T-helper 1 cell (primary cell): ENCODE measurements at places on chromosomes 6 and 20.

DNA sequence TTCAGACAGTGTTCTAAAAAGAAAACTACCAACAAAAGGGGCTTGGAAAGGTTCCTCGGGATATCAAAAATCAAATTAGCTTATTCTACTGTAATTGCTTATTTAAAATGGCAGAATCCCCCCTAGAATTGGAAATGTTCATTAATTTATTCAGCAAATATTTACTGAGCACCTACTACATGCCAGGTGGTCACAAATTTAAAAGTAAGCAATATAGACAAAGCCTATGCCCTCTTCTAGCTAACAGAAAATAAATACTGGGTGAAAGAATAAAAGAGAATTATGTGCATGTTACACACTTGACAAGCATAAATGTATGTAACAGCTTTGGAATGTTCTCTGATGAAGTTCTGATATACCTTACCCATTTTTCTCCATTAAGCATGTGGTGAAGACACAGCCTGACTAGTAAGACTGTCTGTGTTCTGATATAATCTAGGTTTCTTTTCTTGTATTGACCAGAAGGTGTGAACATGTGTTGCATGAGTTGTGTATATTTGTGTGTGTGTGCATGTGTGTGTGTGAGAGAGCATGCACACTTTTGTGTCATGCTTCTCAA lies 606.7 kb upstream of the CITED2 start:
- DNase-seq, result no peak

DNA sequence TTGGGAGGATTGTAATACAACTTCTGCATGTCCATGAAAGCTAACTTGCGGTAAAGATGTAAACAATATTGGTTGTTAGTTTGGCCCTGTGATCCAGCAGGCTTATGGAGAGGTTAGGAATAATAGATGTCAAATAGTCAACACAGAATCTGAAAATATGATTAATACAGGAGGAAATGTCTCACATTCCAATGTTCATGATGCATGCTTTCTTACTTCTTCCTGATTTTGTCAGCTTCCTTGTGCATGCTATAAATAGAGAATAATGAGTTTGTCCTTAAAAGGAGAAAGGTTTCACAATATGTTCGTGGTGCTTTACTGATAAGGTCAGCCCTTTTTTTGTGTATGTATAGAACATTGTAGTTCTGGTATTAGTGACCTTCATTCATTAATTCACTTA lies 136.7 kb downstream of the MMUT start:
- no peak for DNase-seq

DNA sequence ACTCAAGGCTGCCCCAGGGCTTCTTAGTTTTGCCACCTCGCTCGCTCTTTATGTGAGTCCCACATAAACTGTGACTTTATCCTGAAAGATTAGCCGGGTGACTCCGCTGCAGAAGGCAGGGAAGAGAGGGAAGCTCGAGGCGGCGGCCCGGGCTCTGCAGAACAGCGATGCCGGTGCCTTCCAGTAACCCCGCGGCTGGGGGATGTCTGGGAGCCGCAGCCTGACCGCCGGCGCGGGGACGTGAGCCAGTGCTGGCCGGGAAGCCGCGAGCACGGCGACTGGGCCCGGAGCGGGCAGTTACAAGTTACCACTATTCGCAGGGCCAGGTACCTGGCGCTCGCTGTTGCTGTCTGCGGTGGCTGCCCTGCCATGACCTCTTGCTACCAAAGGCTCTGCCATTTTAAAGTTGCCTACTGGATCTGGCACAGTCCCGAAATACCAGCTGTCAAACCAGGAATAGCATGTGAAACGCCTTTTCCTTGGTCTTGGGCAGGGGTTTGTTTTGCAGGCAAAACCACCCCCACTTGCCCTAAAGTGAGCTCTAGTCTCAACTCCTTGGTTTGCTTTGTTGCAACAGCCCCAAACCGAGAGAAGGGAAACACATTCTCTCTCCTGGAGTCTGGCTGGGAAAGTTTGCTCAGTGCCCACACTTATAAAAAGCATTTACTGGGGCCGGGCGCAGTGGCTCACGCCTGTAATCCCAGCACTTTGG lies 124.0 kb upstream of the SLC2A12 start:
- DNase-seq, result no peak

DNA sequence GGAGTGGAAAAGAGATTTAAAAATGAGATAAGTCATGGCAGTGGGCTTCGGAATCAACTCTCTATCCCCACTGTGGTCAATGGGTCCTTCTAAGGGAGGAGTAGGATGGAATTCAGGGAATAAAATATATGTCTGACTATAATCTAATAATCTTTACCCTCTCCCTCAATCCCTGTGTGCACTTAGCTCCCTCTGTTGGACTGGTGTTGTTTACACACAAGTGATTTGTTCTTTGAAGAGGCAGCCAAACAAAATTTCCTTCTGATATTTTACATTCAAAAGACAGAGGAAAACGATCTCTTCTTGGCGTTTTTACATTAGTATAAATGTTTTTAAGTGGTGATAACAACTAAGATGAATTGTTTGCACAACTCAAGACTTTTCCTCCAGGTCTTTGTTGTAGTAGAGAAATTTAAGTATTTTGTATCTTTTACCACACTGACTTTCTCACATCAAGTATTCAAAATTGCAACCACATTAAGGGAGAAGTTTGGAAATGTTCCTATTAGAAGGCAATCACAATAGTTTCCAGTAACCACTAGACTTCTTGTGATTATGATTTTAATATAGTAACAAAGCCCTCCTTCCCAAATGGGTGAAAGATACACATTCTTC lies 317.8 kb downstream of the CENPW start:
- no peak for DNase-seq

GRCh38 chr6:158014505-158015187 lies 33.0 kb downstream of the SYNJ2 start:
- no peak for DNase-seq

DNA sequence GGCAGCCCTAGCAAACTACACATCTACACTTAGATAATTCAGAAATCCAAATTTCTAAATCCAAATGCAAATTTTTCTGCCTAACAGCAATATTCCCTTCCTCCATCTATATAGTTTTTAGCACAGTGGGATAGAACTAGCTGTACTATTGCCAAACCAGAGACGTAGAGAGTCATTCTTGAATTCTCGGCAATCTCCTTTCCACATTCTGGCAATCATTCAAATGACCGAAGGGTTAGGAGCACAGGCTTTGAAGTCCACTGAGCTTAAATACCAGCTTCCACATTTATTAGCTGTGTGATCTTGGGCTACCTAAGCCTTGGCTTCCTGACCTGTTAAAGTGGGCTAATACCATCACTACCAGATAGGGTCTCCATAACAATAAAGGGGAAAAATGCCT lies 3.1 kb upstream of the RPS12 start:
- no peak for DNase-seq

- no peak for DNase-seq
Measured at GRCh38 chr20:37108676-37109075, 12.9 kb upstream of the RBL1 start.

GRCh38 chr6:166928644-166929541 lies 27.5 kb downstream of the RNASET2 start:
- no peak for DNase-seq

DNA sequence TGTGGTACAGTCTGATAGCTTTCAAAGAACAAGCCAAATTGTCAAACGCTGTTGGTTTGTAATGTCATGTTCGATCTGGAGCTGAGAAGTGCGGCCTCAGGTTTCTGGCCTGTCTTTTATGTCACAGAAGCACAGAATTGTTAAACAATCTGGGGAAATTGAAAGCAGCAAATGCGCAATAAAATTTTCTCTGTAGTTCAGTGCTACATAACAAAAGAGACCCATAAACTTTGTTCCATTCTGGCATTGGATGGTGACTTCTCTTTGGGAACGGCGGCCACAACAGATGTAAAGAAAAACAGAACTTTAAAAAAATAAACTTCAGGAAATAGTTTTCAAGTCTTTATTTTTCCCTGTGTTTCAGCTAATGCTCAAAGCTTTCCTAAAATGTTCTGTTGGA lies 106.9 kb downstream of the PRL start:
- DNase-seq, result no peak

DNA sequence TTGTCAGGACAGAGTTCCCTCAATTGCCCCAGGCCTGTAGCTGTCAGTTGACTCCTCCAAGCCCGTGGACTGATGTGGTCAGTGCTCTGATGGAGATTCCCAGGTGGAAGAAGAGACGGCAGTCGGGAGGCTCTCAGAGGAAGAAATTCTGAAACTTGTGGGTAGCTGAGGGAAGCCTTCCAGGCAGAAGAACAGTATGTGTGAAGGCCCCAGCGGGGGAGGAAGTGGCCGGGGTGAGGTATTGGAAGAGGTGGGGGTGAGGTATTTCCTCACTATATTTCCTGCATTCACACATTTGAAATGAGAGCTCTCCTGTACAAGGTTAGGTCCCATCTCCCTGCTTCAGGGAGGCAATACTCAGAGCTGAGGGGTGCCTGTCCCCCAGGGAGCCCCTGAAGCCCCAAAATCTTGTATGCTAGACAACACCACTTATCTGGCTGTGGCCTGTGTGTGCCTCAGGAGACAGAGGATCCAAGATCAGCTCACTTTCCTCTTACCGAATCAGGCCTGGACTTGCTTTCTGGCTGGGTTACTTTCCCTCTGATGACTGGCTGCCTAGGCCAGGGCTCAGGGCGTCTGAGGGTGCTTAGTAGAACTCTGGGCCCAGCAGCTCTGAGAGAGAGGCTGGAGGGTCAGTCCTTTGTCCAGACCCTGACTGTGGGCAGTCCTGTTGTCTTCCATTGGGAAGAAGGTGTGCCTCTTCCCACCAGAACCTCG lies 49.3 kb upstream of the MYL9 start:
- DNase-seq, result peak; percentile 45

DNA sequence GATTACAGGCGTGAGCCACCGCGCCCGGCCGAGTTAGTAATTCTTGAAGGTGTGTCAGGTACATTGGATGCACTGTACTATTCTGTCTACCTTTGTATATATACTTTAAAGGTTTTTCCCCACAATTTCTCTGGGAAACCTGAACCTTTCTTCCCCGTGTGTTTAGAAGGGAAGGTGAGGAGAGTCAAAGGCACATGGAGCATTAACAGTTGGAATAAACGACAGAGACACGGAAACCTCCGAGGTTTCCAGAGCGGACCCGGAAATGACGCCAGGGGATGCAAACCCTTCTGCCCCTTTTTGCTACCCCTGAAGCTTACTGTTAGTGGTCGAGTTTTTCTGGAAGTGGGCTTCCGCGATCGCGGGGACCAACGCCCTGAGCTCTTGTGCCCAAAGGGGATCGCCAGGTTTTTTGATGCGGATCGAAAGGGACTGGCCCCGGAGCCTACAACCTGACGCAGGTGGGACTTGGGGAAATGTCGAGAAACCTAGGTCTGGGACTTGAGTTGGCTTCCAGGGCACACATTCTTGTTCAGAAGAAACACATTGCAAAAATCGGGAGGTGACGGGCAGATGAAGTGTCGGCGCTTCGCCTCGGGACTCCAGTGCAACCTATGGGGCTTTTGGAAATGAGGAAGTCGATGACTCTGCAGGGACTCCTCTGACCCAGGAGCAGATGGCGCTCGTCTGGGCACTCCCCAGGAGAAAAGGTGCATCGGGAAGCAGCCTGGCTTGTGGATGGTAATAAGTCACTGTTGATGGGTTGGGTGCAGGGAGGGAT lies 218.2 kb downstream of the OR2B2 start:
- peak; percentile 13 for DNase-seq

DNA sequence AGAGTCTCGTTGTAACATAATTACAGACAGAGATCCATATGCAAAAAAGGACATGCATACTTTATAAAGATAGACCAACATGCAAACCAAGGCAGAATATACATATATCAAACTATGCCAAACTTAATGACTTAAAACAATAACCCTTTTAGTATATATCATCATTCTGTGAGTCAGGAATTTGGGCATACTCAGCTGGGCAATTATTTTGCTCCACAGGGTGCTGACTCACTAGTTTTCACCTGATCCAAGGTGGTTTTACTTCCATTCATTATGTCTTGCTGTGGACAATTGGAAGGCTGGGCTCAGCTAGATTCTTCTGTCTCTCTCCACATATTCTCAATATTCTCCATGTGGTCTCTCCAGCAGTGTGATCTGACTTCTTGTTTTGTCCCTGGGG lies 41.2 kb upstream of the RNF146 start:
- no peak for DNase-seq

DNA sequence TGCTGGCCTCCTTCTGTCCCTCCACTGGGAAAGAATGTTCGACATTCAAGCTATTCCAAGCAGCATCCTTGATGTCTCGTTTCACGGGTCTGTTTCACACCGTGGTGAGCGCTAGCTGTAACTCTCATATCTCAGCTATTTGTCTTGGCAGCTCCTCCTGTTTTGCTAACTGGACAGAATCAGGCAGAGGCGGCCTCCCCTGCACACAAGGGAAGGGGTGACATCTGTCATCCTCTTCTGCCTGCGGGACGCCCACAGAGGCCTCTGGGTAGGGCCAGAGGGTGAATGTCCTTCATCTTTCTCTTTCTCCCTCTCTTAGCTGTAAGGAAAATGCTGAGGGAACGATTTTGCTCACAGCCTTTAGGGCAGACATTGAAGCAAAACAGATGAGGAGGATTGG lies 232.8 kb upstream of the GMDS start:
- DNase-seq, result no peak

GRCh38 chr6:11223286-11223864 lies 9.1 kb downstream of the NEDD9 start:
- DNase-seq, result no peak

GRCh38 chr20:38117635-38118034 lies 47.4 kb downstream of the TGM2 start:
- no peak for DNase-seq

- no peak for DNase-seq
Measured at GRCh38 chr20:59402681-59403080, 102.3 kb downstream of the EDN3 start.

GRCh38 chr20:56418385-56418861 lies 6.4 kb downstream of the CASS4 start:
- no peak for DNase-seq

DNA sequence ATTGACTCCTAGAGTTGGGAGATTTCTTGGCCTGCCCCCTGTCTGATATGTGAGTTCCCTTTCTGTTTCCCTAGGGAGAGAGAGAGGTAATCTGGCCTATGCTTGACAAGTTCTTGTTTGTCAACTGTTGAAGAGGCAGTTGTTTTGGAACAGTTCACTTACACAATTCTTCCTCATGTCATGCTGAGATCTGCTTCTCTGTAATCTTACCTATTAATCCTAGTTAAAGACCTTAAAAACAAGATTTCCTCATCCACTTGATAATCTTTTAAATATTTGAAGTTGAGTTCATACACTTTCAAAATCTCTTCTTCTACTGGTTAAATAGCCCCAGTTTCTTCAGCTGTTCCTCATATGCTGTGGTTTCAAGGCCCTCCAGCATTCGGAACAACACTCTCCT lies 89.9 kb downstream of the FIG4 start:
- DNase-seq, result no peak
